Non-pigmented ciliary epithelial cell (primary cell): ENCODE measurements at places on chromosomes 3 and 15.
A peak's percentile ranks its signal among the peaks of the same experiment; 100 is the strongest.

GRCh38 chr3:42864321-42864950 is 11.2 kb downstream of the CYP8B1 start:
- DNase-seq: no peak

- no peak for DNase-seq
Observed at GRCh38 chr3:4413467-4413866, 53.6 kb downstream of the SUMF1 start.

- peak; percentile 93 for DNase-seq
Observed at GRCh38 chr3:102180280-102180931, 254.4 kb upstream of the ZPLD1 start.

GRCh38 chr3:62238003-62238402 is 135.3 kb downstream of the FEZF2 start:
- no peak for DNase-seq

DNA sequence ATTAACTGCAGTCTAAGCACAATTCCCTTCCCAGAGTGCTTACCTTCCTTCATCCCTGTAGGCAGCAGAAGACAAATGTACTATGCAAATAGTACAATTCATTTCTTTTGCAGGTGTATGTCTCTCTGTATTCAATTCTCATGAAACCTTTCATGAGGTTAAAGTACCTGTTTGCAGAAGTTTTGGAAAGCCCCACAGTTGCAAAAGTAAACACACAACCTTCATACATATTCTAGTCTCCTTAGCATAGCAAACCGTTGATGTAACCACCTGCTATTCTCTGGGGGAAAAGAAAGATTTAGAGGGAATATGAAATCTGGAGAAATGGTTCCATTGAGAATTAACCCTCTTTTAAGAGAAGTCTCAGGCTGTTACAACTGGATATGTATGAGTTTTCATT is 200.3 kb upstream of the SUCLG2 start:
- no peak for DNase-seq

- DNase-seq: no peak
Observed at GRCh38 chr3:105868431-105868741, 426 bp downstream of the CBLB start.

GRCh38 chr15:52680041-52680391 is 828 bp upstream of the ATOSA start:
- DNase-seq: no peak

- DNase-seq: no peak
Observed at GRCh38 chr3:34200576-34200975, 402.1 kb downstream of the PDCD6IP start.

DNA sequence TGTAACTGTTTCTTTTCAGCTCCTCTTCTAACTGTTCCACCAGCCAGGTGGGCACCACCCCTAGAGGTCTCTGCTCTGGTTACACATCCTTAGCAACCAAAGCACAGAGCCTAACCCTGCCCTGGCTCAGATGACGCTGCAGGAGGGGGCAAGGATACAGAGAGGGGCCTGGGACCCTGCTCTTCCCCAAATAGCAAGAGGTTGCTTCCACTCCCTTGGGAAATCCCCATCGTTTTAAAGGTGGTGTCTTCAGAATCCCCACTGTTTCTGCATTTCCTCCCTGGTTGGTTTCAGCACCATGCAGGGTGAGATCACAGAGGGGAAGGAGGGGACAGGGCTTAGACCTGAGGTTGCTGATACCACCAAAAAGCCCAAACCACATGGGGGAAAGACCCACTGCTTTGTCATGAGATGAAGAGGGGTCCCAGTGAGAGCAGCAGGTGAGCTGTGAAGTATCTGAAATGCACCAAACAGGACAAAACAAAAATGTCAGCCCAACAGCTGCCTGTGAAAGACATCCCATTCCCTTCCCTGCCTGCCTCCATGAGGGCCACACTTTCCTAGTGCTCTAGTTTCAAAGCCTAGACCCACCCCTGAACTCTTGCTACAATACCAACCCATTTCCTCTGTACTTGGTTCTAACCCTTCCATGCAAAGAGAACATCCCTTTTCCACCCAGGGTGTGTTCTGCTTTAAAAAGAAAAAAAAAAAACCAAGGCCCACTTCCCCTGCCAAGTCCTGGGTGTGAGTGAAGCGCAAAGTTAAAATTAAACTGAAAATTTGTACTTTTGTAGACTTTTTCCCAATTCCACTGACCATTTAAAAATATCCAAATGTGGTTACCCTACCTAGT is 29.0 kb downstream of the ANP32A start:
- no peak for DNase-seq

- no peak for DNase-seq
Observed at GRCh38 chr3:112623717-112624116, 17.2 kb downstream of the CCDC80 start.

- no peak for DNase-seq
Observed at GRCh38 chr3:144033240-144033589, 61.6 kb downstream of the DIPK2A start.

DNA sequence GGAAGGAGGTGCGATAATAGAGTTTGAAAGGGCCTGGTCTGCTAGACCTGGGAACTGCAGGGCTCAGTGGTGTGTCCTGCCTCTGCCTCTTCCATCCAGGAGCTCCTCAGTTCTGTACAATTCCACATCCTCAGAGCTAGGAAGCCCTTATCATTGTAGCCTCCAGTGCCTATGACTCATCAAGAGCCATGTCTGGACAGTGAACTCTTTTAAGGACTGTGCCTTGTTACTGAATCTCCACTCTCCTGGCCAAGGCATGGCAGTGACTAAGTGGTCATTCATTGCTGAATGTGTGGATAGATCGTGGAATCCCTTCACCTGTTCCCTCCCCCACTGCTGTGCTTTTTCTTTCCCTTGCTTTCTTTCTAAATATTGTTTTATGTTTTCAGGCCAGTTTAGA is 2.9 kb downstream of the TIMP4 start:
- DNase-seq: peak; percentile 78

DNA sequence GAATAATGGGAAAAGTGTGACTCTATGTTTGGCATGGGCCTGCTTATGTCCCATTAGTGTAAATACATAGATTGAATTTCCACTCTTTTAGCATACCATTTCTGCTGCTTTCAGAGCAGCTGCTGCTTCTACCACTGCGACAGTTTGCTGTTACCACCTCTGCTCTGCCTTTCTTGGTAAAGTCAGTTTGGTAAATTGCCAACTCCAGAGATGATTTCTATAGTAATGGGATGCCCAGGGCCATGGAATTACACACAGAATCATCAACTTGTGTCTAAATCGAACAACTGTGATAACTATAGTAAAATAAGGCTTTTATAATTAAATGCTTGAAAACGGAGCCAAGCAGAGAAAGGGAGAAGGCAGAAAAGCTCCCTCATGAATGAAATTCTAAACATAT is 168.4 kb upstream of the VEPH1 start:
- no peak for DNase-seq

DNA sequence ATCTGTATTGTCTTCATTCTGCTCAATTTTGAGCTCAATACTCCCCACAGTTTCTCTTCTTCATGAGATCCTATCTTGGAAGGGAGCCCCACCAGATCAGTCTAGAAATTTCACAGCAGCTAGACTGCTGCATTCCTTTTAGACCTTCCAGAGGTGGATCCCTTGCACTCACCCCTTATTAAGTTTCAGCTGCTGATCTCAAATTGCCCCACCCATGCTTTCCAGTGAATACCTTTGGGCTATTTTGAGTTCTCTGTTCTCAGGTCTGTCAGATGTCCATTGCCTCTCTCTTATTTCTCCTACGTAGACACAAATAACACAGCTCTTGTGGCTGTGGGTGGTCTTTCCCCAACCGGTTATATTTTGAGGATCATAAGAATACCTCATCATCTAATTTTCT is 60.8 kb downstream of the GPR156 start:
- no peak for DNase-seq

GRCh38 chr3:106814231-106814630 is 563.0 kb upstream of the CCDC54 start:
- no peak for DNase-seq

GRCh38 chr3:128490915-128491690 is 1.9 kb downstream of the GATA2 start:
- DNase-seq: no peak

DNA sequence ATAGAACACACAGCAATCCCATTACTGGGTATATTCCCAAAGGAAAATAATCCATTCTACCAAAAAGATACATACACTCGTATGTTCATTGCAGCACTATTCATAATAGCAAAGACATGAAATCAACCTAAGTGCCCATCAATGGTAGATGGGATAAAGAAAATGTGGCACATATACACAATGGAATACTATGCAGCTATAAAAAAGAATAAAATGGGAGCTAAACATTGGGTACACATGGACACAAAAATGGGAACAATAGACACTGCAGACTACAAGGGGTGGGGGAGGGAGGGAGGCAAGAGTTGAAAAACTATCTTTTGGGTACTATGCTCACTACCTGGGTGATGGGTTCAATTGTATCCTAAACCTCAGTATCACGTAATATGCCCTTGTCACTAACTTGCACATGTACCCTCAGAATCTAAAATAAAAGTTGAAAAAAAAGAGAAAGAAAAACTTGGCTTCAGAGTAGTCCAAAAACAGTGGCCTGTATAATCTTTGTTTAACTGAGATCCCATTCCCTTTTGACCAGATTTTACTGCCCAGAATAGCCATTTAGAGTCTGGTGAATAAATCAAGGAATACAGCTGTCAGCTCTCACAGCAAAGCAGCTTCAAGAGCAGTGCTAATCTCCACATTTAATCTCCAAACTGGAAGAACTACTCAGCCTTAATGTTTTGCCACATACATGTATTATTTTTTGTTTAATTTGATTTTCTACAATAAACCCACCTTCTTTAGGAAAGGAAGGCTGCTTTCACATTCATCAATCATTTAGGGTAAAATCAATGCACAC is 54.5 kb upstream of the XRN1 start:
- DNase-seq: no peak

- no peak for DNase-seq
Observed at GRCh38 chr3:10743366-10744097, 72.5 kb upstream of the SLC6A11 start.

- no peak for DNase-seq
Observed at GRCh38 chr3:49715611-49716121, 3.8 kb downstream of the AMIGO3 start.

DNA sequence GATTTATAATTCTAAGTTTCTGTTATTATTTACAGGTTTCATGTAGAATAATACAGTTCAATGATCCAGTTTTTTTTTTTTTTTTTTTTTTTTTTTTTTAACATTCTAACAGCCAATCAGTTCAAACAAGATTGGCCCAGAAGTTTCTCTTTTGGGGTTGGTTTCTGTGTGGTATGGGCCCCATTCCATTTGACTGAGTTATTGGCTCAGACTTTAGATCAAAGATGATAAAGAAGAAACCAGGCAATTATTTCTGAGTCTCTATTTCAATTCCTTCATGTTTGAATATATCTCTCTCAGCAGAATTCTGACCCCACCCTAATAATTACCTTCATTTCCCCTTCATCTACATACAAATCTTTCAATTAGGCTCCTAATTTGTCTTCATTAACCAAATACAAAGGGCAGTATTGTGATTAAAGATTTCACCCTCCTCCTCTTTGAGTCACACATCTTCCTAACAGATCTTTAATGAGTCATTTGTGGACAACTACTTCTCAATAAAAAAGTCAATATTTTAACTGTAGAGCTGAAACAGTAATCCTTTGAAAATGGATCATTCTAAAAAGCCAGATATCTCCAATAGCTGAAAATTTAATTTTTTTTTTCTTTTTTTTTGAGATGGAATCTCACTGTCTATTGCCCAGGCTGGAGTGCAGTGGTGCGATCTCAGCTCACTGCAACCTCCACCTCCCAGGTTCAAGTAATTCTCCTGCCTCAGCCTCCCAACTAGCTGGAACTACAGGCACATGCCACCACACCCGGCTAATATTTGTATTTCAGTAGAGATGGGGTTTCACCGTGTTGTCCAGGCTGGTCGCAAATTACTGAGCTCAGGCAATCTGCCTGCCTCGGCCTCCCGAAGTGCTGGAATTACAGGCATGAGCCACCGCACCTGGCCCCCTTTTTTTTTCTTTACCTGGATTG is 878.8 kb downstream of the NAALADL2 start:
- no peak for DNase-seq

- no peak for DNase-seq
Observed at GRCh38 chr15:95260856-95261255, 1029.5 kb downstream of the MCTP2 start.

DNA sequence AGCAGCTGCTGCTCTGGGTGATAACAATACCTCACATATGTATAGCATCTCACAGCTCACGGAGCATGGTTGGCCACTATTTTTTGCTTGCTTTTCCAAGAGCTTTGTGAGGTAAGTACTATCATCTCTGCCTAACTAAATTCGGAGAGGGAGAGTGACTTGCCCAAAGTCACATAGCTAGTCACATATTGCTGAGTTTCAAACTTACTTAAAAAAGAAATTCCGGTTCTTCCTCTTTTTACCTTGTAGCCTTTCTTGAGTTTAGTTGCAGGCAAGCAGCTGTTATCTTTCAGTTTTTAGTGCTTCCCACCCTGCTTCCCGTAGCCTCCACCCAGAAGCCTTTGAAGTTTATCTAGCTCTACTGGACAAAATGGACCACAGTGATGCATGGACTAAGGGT is 309.2 kb downstream of the PDCD6IP start:
- DNase-seq: no peak

DNA sequence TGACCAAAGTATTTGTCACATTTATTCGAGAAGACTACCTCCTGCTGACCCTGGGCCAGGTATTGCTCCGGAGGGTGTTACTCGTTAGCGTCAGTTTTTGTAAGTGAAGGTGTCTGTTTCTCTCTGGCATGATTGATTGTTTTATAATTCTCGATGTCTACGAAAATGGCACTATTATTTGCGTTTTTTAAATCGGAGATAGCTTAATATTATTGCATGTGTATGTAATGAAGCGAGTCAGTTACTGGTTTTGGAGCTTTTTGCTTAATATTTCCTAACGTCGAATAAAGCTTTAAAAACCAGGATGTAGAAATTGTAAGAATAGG is 439 bp downstream of the DZIP3 start:
- DNase-seq: no peak

- DNase-seq: no peak
Observed at GRCh38 chr15:66768987-66769386, 67.0 kb downstream of the SMAD6 start.

- DNase-seq: no peak
Observed at GRCh38 chr15:99440551-99441443, 125.0 kb upstream of the MEF2A start.

GRCh38 chr15:64845183-64845611 is 3.5 kb downstream of the PLEKHO2 start:
- DNase-seq: no peak

GRCh38 chr3:59680919-59681318 is 631.1 kb upstream of the CFAP20DC start:
- no peak for DNase-seq

DNA sequence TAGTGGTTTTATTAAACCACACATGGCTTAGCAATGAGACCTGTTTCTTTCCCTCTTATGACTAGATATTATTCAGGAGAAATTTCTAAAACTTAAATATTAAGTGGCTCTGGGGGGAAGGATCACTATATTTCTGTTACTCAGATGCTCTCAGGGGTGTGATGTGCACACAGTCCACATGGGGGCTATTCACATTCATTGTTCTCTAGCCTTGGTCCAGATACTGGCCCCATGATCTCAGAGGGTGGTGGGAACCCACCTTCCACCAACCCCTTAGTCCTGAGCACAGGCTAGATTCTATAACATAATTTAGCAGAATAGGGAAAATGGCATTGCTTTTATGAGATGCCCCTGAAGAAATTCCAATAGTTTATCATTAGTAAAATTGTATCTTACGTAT is 149.0 kb upstream of the ST8SIA2 start:
- DNase-seq: no peak

- peak; percentile 23 for DNase-seq
Observed at GRCh38 chr3:10738688-10739372, 77.2 kb upstream of the SLC6A11 start.

- DNase-seq: no peak
Observed at GRCh38 chr3:191781044-191781443, 320.1 kb downstream of the PYDC2 start.
